AG10803 (cell line): ENCODE measurements at places on chromosomes 6 and 20.

- DNase-seq, result no peak
Observed at GRCh38 chr20:32018269-32019155, 8.3 kb downstream of the CCM2L start.

- peak; percentile 47 for DNase-seq
Observed at GRCh38 chr20:35030136-35030535, 62.5 kb downstream of the TRPC4AP start.

GRCh38 chr20:41110930-41111577, 26.3 kb upstream of the PLCG1 start:
- no peak for DNase-seq

- peak; percentile 58 for DNase-seq
Observed at GRCh38 chr6:20056350-20056992, 155.8 kb downstream of the MBOAT1 start.

- DNase-seq, result no peak
Observed at GRCh38 chr20:25469558-25469957, 62.1 kb downstream of the GINS1 start.

GRCh38 chr6:10408457-10408856, 6.4 kb downstream of the TFAP2A start:
- DNase-seq, result no peak

DNA sequence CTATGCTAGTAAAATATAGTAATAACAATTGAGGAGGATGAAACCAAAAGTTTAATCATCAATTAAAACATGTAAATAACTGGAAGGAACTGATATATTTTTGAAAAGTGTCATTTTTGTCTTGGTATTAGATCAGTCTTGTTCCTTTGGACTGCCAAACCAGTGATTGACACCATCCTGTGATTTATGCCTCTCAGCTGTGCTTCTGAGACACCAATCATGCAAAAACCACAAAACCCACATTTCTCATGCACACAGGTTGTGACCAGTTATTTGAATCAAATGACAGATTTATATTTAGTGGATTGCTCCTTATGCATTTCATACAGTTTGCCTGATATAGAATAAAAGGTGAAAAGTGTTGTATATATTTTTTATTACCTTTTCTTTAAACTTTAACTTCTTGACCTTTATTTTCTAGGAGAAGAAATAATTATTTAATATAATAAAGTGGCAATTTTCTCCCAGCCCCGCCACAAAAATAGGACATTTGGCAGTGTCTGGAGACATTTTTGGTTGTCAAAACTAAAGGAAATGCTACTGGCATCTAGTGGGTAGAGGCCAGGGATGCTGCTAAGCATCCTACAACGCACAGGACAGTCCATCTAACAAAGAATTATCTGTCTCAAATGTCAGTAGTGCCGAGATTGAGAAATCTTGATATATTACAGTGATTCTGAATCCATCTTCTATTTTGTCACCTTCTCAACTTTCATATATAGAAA, 383.6 kb downstream of the BCKDHB start:
- no peak for DNase-seq

DNA sequence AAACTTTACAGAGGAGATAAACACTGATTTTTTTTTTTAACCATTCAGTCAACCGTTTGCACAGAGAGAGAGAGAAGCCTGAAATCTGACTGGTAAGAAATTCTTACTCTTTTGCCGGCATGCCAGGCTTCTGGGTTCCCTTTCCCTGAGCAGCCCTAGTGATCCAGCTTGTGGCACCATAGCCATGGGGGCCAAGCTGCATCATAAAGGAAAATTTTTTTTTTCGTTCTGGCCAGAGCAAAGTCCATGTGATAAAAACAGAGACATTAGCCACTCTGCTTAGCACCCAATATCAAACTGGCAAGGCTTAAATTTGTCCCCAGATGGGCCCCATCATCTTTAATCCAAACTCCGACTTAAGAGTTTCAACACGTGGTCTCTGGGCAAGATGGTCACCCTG, 44.5 kb downstream of the CEP85L start:
- no peak for DNase-seq

DNA sequence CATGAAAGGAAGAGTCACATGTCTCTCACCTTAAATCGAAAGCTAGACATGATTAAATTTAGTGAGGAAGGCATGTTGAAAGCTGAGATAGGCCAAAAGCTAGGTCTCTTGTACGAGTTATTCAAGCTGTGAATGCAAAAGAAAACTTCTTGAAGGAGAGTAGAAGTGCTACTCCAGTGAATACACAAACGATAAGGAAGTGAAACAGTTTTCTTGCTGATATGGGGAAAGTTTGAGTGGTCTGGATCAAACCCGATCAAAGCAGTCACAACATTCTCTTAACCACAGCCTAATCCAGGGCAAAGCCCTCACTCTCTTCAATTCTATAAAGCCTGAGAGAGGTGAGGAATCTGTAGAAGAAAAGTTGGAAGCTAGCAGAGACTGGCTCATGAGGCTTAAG, 1.9 kb upstream of the TPD52L1 start:
- no peak for DNase-seq

- DNase-seq, result peak; percentile 27
Observed at GRCh38 chr20:7392542-7393206, 547.6 kb downstream of the HAO1 start.

DNA sequence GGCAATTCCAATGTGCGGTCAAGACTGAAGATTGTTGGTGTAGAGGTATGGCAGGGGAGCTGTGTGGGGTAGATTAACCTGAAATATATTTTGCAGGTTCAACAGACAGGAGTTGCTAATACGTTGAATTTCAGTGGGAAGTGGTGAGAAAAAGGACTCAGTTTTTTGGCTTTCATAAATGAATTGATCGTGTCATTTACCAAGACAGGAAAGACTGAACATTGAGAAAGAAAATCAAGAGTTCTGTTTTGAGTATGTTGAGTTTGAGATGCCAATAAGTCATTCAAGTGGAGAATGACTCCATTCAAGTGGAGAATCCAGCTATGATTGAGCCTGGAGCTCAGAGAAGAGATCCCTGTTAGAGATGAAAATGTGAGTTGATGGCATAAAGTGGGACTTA, 31.1 kb downstream of the NFYA start:
- DNase-seq, result no peak
